Astrocyte (in vitro differentiated cells and primary cell): ENCODE measurements at places on chromosomes 5 and 9.
A peak's percentile ranks its signal among the peaks of the same experiment; 100 is the strongest.

- peak; percentile 97 for DNase-seq
These were observed 96.8 kb downstream of the ZNF608 start for GRCh38 chr5:124649491-124650146.

DNA sequence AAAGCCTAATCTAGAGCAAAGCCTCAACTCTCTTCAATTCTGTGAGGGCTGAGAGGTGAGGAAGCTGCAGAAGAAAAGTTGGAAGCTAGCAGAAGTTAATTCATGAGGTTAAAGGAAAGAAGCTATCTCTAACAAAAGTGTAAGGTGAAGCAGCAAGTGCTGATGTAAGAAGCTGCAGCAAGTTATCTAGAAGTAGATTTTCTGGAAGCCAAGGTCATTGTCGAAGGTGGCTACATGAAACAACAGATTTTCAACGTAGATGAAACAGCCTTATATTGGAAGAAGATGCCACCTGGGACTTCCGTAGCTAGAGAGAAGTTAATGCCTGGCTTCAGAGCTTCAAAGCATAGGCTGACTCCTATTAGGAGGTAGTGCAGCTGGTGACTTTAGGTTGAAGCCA is 42.0 kb downstream of the SREK1 start:
- no peak for DNase-seq

DNA sequence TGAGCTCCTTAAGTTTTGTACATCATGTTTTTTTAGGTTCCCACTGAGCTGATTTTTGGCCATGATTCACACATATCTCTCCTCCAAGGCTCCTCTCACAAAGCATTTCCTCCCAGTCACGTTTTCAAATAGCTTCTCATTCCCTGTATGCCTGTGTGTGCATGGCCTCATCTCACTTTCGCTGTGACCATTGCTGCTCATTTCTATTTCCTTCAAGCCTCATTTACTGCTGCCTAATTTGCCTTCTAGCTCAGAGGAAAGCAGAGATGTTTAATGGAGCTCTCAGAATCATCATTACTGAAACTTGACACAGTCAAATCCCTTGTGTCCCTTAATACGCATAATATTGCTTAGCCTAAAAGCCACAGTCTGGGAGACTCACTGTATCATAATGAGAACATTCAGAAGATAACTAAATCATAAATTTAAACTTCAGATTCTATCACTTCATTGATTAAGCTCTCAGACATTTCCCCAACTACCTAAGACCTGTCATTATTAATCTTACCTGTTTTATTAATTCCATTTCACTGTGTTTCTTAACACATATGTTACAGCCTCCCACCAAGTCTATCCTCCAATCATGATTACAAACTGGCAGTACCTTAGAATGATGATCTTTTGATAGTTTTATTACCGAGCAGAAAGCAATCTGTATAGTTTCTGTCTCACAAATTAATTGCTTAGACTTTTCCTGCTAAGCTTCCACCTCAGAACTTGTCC is 278.3 kb upstream of the PTGER4 start:
- DNase-seq, result no peak

DNA sequence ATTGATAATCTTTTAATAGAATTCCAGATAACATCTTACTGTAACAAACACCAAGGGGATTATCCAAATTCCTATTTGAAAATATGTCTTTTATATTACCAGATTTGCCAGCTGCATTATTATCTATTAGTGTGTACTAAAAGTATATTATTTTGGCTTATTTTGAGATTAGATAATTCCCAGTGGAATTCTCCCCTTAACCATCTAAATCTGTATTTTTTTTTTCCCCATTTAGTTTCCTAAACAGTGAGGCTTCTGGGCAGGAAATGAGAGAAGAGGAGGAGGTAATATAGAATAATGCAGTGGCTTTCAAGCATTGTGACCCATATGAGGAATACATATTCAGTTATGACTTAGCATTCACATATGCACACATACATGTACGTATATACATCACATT is 53.5 kb upstream of the ABL1 start:
- no peak for DNase-seq

GRCh38 chr5:135713161-135713915 is 121.1 kb upstream of the SLC25A48 start:
- DNase-seq, result no peak

- DNase-seq, result no peak
These were observed 353.7 kb downstream of the ARL15 start for GRCh38 chr5:53956632-53957031.
